ENCODE measurements at places on chromosomes 11 and 22.

DNA sequence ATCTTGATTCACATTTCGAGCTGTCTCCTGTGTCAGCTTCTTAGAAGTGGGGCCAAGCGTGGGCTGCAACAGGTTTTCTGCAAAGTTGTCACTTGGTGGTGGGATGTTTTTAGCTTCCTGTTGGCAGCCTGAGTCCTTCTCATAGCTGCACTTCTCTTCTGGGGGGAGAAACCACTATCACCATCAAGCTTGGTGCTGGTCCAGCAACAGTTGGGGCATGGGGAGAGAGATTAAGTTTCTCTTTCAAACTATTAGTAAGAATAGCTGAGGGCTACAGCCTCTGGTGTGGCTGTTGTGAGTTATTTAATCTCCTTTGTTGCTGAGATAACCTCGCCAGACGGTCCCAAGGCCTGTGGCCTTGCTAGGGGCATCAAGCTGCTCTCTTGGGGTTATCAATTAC, 123.3 kb upstream of the CRYBB3 start:
- DNase-seq = no peak

- DNase-seq = no peak
Measured at GRCh38 chr11:78808923-78809322, 234.3 kb upstream of the NARS2 start.

GRCh38 chr11:128563942-128564641, 23.3 kb downstream of the ETS1 start:
- no peak for DNase-seq

DNA sequence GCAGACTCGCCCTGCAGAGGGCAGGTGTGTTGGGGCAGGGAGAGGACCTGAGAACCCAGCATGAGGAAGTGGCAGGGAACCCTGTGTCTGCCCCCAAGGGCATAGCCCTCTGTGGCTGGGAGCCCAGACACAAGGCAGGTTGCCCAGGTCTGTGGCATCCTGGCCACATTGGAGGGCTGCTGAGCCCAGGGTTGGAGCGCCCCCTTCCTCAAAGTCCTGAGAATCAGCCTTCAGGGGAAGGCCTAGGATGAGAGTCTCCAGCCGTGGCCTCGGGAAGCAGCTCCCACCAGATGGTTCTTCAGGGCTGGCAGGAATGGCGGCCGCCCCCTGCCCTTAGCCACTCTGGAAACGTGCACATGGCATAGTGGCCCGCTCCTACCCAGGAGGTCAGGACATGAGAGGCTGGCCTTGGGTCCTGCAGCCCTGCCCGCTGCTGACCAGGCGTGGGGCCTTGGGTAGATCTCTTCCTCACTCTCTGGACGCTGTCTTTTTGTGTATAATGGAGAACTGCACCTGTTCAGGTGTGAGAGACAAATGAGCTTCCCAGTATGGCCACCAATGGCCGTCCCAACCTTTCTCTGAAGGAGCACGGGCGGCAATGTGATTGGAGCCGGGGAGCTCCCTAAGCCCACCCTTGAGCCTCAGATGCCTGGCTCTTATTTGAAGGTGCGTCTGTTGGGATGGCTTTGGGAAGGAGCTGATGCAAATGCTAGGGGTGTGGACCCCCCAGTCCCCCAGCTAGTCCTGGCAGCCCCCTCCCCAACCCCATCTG, 4.6 kb upstream of the CDC42BPG start:
- peak; percentile 75 for DNase-seq

- no peak for DNase-seq
Measured at GRCh38 chr22:26822313-26822712, 164.9 kb downstream of the MIAT start.

DNA sequence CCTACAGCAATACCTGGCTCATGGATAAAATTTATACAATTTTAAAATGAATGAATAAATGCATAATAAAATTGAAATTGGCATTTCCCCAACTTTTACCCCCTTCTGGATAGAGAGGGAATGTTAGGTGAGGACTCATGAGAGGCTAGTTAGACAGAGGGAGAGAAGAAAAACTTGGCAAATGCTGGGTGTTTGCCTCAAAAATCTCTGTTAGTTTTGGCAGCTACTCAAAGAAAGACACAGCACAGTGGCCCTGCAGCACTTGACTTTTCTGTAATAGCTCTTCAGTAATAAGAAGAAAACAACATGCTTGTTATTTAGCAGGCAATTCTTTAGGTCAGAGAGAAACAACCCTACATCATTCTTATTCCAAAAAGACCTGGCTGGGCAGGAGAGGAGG, 20.7 kb upstream of the IZUMO1R start:
- no peak for DNase-seq

DNA sequence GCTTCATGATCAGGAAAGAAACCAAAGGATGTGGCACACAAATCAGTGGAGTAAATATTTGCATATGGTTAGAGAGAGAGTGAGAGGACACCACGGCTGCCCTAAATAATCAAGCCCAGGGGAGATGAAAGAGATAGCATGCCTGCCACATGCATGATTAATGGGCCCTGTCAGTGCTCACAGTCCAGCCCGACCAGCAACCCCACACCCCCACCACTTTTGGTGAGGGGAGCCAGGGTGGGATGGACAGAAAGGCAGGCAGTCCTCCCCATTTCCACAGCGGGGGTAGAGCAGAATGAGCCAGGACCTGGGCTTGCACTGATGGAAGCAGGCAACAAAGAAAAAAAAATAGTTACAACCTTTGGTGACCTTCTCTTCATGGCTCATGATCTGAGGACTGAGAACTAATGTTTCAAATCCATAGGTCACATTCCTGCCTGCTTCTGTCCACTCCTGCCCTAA, 545.0 kb downstream of the ETS1 start:
- no peak for DNase-seq

DNA sequence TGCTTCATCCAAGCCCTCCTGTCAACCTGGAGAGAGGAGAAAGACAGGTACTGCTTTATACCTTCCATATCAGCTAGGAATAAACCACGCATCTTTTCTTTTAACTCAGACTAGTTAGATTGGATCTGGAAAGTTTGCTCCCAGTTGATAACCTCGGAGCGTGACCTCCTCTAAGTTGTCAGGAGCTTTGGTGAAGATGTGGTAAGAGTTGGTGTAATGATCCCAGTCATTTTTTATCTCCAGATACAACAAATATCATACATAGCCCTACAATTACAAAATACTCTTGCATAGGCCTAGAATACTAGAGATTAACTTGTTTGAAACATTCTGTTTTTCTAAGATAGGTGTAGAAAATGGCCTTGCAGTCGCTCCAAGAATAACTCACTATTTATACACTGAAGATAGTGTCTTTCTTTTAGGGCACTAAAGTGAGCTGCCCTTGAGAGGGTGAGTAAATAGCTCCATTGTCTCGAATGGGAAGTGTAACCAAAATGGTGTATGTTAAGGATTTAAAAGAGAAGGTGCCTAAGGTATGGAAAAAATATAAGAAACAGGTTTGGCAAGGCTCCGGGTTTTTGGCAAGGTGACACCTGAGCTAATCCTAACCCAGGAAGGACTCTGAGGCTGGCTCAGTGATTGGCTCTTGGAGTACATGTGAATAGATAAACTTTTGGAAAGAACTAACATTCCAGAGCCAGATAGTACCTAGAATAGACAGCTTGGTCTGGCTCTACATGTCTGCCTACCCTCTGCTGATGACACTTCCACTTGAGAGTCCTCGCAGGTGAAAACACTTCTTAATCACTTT, 59.4 kb downstream of the GLYATL1 start:
- DNase-seq = no peak

- DNase-seq = peak; percentile 64
Measured at GRCh38 chr11:74731301-74732094, at the start of gene CHRDL2. Gene CHRDL2 (minus strand): TSS chr11:74731426. CDS start chr11:74730888, 538 bp downstream.

DNA sequence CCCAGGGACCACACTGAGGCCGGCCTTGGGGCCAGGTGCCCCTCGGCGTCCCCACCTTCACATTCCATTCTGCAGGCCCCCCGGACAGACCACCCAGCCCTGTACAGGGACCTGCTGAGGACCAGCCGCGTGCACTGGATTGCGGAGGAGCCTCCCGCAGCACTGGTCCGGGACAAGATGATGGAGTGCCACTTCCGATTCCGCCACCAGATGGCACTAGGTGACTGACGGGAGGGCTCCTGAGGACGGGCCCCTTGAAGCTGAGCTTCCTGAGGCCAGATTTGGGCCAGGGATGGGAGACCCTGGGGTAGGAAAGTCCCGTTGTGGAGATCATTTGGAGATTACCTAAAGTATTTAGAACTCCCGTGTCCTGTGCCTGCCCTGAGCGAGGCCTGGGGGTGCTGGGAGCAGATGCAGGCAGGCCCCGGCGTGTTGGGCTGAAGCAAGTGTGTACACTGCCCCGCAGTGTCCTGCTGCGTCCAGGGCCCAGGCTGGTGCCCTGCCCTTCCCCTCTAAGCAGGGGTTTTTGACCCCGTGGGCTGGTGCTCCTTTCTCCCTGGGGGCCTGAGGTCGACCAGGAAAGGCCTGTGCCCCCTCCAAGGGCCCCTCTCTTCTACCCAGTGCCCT, 20.0 kb downstream of the TRMU start:
- no peak for DNase-seq

- DNase-seq = no peak
Measured at GRCh38 chr11:110069158-110069737, 23.9 kb upstream of the ZC3H12C start.

DNA sequence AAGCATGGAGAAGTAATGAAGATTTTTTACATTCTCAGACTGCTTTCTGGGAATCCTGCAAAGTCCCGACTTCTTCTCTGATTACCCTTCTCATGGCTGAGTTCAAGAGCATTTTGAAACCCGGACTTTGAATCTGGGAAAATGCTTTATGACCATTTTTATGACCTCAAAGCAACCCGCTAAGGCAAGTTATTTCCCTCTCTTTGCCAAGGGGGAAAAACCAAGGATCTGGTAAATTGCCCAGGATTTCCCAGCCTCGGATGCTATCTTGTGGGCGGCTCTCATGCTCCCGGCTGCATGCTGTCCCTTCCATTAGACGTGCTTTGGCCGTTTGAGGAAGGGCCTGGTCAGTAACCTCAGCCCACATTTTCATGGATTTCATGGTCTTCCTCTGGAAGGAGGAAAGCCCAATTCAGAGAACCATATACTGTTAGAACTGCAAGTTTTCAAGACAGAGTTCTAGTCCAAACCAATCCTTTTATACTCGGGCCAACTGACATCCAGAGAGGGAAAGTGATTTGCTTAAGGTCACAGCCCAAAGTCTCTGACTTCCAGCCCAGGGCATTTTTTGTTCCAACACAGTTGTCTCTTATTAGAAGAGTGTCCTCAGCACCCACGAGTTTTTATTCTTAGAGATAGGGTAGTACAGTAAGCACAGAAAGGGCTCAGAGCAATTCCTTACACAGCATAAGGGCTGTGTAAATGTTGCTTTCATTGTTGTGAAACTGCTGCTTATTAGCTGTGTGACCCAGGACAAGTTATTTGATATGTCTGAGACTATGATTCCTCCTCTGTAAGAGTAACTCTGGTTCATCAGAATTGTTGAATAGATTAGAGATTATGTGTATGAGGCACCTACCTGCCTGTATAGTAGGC, 77.4 kb downstream of the NAV2 start:
- DNase-seq = no peak

- no peak for DNase-seq
Measured at GRCh38 chr11:3964935-3965604, 109.6 kb downstream of the STIM1 start.

All from H1 (cell line).